Left lobe of liver (tissue), 2 donors: ENCODE measurements at places on chromosomes 1 and 21. TPM values are rescaled to one million over a fixed set of nuclear protein-coding genes. Genes with fewer than 3 reads are reported as not detected.
A peak's percentile ranks its signal among the peaks of the same experiment; 100 is the strongest.

GRCh38 chr1:5481889-5482288 lies 510.3 kb downstream of the NPHP4 start:
- no peak for DNase-seq

- no peak for DNase-seq
Measured at GRCh38 chr21:26811482-26811881, 33.7 kb downstream of the ADAMTS1 start.

GRCh38 chr1:171798311-171798710 lies 16.9 kb downstream of the METTL13 start:
- DNase-seq, result no peak

DNA sequence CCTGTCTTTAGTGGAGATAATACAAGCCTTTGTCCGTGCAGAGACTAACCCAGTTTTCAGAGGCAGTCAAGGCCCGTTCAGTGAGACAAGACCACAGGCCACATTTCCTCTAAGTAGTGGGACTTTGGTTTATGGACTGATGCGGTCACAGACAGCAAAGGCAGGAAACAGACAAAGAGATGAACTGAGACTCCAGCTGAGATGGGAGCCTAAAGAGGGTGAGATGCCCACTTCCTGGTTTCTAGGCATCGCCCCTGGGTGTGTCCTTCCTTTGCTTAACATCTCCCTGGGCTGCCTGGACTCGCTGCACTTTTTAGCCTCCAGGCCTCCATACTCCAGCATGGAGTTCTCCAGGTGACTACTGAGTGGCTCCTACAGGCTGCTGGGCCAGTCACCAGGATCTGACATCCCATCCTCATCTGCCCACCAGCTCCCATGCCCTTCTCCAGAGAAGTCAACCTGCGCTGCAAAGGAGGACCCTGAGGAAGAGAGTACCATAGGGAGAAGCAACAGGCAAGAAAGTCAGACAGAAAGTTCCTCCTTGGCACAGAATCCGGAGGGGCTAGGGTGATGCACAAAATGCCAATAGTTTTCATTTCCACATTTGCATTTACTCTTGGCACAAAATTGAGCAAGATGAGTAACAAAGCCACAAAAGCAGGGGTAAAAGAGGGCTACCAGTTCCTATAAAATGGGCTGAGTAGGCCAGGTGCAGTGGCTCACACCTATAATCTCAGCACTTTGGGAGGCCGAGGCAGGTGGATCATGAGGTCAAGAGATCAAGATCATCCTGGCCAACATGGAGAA lies 15.1 kb downstream of the THEMIS2 start:
- no peak for DNase-seq

DNA sequence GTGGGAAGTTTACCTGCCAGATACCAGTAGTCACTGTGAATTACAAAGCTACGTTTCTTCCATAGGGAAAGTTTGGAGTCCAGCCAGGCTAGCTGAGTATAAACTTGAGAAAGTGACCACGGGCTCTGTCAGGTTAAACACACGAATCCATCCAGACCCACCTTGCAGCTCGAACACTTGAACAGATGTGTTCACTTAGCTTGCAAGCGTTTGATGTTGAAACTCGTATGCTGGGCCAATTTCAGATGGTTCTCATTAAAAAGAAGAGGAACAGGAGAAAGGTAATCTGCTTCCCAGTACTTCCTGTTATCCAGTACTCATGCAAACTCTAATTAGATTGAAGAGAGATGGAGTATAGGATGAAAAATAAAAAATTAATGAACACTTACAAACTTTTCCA lies 636.4 kb downstream of the SMYD3 start:
- no peak for DNase-seq

GRCh38 chr1:179549368-179549700 lies 26.4 kb downstream of the NPHS2 start:
- DNase-seq, result no peak

DNA sequence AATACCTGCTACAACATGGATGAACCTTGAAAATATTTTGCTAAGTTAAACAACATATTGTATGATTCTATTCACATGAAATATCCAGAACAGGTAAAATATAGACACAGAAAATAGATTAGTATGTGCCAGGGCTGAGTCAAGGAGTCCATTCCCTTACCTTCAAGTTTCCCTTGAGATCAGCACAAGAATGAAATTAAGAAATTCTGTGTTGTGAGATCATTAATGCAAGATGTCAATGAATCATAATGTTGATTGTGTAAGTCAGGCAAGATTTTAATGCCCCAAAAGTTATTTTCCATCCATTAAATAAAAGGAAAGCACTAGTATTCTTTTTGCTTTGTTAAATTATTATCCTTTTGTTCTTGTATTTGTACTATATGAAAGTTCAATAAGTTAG lies 139.4 kb downstream of the MRPL39 start:
- DNase-seq, result no peak

- DNase-seq, result no peak
Measured at GRCh38 chr1:49435291-49435690, 588.5 kb downstream of the AGBL4 start.

- DNase-seq, result no peak
Measured at GRCh38 chr1:156241926-156242325, at the start of gene BGLAP. TSS of gene BGLAP (plus strand) at chr1:156242184. CDS start at chr1:156242232, 48 bp downstream.

DNA sequence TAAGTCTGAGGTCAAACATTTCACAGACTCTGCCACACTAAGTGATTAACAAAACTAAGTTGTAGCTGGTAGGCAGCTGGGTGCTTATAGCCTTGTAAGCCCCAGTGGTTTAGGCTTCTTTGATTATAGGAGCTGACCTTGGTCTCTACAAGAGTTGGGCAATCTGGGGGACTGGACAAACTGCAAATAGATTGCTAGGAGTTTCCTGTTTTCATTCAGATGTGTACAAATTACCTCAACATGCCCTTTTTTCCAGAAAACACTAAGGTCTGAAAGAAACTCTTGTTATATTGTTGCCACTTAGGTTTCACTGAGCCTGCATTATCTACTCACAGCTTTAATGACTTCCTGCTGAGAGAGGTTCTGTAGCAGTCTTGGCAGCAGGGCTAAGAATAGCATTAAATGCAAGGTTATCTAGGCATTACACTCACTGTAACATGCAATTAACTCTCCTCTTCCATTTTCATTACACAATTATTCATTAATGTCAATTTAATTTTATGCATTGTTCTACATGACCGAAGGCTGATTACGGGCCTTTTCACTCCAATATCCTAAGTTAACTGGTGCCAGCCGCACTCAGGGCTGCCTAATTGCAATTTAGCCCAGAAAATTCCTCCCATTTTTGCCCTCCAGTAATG lies 314.0 kb downstream of the LMO4 start:
- no peak for DNase-seq

DNA sequence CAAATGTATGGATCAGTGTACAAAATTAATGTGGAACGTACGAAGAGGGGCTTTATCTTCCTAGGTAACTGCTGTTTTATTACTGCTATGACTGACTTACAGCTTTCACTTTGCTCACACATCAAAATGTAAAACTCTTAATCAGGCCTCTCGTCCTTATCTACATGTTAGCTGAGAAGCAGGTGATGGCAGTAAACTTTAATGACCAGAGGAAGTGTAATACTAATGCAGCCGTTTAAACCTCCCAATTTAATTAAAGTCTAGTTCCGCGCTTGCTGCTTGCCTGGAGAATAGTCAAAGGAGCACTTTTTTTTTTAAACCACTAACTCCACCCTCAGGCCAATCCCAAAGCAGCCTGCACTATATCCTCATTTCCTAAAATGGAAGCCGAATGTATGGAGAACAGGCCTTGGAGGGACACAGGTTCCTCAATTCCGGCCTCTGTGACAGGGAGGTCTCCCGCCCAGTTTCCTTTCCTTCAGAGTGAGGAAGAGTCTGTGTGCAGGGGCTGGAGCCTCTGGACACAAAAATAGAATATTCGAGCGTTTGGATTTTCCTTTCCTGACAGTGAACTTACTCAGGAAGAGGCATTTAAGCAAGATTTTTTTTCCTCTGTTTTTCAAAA lies 36.7 kb upstream of the RASAL2 start:
- DNase-seq, result no peak

DNA sequence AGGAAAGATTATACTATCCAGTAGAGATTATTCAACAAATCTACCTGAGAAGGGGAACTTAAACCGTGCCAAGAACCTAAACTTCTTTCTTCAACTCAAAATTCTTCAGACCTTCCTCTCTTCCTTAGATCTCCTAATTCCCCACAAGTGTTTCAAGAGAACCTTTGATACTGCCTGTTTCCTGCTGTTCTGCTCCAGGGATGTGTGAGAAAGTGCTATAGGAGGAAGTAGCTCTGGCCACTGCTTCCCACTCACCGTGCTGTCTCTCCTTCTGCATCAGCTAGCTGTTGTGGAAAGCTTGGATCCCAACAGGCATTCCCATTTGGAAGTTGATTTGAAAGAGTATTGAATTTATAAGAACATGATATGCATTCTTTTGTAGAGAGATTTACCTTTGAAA lies 4.5 kb upstream of the NOS1AP start:
- DNase-seq, result no peak

DNA sequence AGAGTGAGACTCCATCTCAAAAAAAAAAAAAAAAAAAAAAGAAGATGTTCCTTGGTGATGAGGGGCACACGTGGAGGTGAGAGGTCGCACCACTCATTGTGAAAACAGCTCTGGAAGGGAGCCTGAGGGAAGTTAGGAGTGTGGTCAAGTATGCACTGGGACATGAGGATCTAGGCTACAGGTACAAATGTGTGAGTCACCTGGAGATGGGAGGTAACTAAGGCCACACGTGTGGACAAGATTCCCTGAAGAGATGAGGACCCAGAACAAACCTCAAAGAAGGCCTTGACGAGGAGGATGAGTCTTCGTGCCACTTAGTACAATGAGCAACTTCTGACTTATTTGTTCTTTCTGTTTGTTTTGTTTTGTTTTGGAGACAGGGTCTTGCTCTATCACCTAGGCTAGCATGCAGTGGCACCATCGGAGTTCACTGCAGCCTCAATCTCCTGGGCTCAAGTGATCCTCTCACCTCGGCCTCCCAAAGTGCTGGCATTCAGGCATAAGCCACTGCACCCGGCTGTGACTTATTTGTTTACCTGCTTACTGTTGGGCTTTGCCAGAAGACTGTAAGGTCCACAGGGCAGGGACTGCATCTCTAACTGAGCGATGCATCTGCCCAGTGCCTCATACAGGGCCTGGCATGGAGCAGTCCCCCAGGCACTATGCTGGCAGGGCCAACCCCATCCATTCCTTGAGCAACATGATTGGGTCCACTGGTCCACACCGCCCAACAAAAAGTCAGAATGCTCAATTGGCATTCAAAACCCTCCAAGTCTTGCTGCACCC lies 6.4 kb downstream of the ASAP3 start:
- DNase-seq, result peak; percentile 53

GRCh38 chr1:215890438-215890837 lies 323.3 kb downstream of the KCTD3 start:
- no peak for DNase-seq

DNA sequence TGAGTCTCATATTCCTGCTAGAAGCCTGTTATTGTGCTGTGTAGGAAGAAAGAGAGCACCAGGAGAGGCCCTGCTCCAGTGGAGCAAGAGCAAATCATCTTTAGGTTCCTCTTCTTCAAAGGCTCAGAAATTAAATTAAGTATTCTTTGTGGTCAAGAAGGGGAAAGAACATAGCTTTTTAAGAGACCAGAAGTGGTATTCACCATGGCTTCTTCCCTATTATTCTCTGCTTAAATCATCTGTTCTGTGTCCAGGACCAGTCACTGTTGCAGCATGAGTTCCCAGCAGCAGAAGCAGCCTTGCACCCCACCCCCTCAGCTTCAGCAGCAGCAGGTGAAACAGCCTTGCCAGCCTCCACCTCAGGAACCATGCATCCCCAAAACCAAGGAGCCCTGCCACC lies 1.1 kb downstream of the SPRR1B start:
- no peak for DNase-seq

GRCh38 chr1:117780687-117781475 lies 148.5 kb downstream of the GDAP2 start:
- DNase-seq, result no peak

GRCh38 chr1:156295391-156295947 lies at the start of gene GLMP:
TSS of gene GLMP (minus strand) at chr1:156295679. CDS start at chr1:156295645, 34 bp downstream.
- DNase-seq, result peak; percentile 74

- DNase-seq, result no peak
Measured at GRCh38 chr1:6862906-6863305, 77.7 kb downstream of the CAMTA1 start.

GRCh38 chr21:37675202-37675801 lies 241.0 kb downstream of the KCNJ6 start:
- DNase-seq, result peak; percentile 63

DNA sequence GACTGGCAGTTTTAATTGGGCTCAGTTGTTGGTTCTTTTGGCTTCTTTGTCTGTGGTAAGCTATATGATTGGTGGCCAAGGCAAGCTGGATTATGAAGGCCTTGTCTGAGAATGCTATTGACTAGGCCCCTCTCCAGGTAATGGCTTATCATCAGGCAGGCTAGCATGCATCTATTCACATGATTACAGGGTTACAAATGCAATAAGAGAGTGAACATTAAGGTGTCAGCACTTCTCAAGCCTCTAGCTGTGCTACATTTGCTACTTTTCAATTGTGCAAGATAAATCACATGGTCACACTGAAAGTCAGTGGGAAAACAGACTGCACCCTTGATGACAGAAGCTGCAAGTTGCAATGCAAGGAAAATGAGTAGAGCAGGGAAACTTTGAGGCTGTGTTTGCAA lies 550.9 kb upstream of the TMPRSS15 start:
- DNase-seq, result no peak

DNA sequence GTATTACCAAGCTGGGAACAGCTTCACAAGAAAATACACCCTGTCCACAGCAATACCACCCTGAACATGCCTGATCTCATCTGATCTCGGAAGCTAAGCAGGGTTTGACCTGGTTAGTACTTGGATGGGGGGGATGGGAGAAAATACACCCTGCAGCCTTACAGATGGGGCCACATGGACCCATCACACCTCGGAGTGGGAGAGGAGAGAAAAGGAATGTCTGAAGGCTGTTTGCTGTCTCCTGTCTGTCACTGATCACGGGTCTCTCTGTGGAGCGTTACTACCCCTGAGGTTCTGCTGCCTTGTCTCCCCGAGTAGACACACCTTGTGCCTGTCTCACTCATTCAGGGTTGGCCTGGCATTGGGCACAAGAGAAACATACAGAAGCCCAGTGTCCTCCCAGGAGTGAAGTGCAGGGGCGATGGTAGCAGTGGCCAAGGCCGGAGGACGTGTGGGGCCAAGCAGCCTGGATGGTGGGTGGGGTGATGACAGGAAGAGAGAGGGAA lies 48.0 kb downstream of the TEX35 start:
- DNase-seq, result no peak

GRCh38 chr1:5974631-5975030 lies 17.6 kb downstream of the NPHP4 start:
- DNase-seq, result no peak

GRCh38 chr1:205329719-205330118 lies 8.2 kb upstream of the NUAK2 start:
- no peak for DNase-seq

- no peak for DNase-seq
Measured at GRCh38 chr1:173275496-173275895, 68.4 kb upstream of the TNFSF4 start.

PADI3 gene
- total RNA-seq, result not detected

S100A1 gene
- total RNA-seq, result 1.7 TPM

HSPB7 gene
- 1.2 TPM for total RNA-seq

PLCH2 gene
- 3.4 TPM for total RNA-seq

KCNE2 gene
- not detected for total RNA-seq

FAM163A gene
- total RNA-seq, result 0.05 TPM

AADACL4 gene
- total RNA-seq, result not detected

ZNF697 gene
- 3.6 TPM for total RNA-seq

TCHH gene
- total RNA-seq, result 0.08 TPM

TMIGD3 gene
- 7.8 TPM for total RNA-seq

PLEKHN1 gene
- total RNA-seq, result 0.28 TPM

PCAT6 gene
- total RNA-seq, result 0.65 TPM

SERPINC1 gene
- total RNA-seq, result 2,515 TPM

KLHDC8A gene
- total RNA-seq, result not detected

SF3B4 gene
- 11.5 TPM for total RNA-seq

AADACL3 gene
- total RNA-seq, result not detected
